ENCODE measurements at places on chromosomes 12 and 14. TPM values are rescaled to one million over a fixed set of nuclear protein-coding genes. Genes with fewer than 3 reads are reported as not detected.

OTUB2 gene
- 1.2 TPM for total RNA-seq

BRF1 gene
- total RNA-seq = 41.6 TPM

CLEC2D gene
- total RNA-seq = 6.6 TPM

RTL1 gene
- total RNA-seq = not detected

GRCh38 chr12:3594966-3595365 lies 104.0 kb downstream of the PRMT8 start:
- no peaks in the 10 kb centered on the region for H3K36me3 ChIP-seq
- no peak overlapping the region for H3K4me3 ChIP-seq
- no peak overlapping the region for H3K27ac ChIP-seq
- no peak for DNase-seq

- peak overlapping the region; percentile 13 for H3K4me3 ChIP-seq
- DNase-seq = peak; percentile 52
- H3K36me3 ChIP-seq = no peaks in the 10 kb centered on the region
- H3K27me3 ChIP-seq = no peaks in the 10 kb centered on the region
- no peak overlapping the region for H3K27ac ChIP-seq
- no peaks in the 10 kb centered on the region for H3K4me1 ChIP-seq
These were observed 19.1 kb upstream of the DHRS7 start for GRCh38 chr14:60184146-60184904.

GRCh38 chr14:92105893-92106142 lies 564 bp downstream of the ATXN3 start:
- peak overlapping the region; percentile 66 for H3K27ac ChIP-seq
- H3K36me3 ChIP-seq = no peaks in the 10 kb centered on the region
- peak; percentile 41 for DNase-seq
- peak overlapping the region; percentile 59 for H3K4me3 ChIP-seq
- H3K27me3 ChIP-seq = no peaks in the 10 kb centered on the region

GRCh38 chr14:68817506-68818212 lies 24.8 kb upstream of the ZFP36L1 start:
- no peaks in the 10 kb centered on the region for H3K27me3 ChIP-seq
- H3K4me1 ChIP-seq = peaks cover 27% of the 10 kb centered on the region
- H3K4me3 ChIP-seq = no peak overlapping the region
- H3K36me3 ChIP-seq = no peaks in the 10 kb centered on the region
- no peak for DNase-seq

- no peak overlapping the region for H3K4me3 ChIP-seq
- DNase-seq = no peak
- no peaks in the 10 kb centered on the region for H3K36me3 ChIP-seq
- no peak overlapping the region for H3K27ac ChIP-seq
- H3K27me3 ChIP-seq = no peaks in the 10 kb centered on the region
- no peaks in the 10 kb centered on the region for H3K4me1 ChIP-seq
These were observed 31.5 kb upstream of the LIMA1 start for GRCh38 chr12:50314636-50315312.

DNA sequence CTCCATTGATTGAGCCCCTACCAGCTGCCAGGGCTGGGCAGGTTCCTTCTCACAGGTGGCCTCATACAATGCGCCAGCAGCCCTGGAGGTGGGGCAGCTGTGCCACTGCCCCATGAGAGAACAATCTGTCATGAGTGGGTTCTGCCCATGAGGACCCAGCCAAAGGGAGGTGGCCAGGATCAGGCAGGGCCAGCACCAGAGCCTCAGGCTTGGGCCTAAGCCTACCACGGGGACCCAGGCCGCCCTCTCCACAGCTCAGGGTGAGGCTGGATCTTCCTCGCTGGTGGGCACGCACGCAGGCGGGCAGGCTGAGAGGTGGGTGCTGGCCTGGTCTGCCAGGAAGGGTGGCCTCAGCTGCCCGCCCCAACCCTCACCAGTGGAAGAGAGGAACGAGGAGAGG lies 110.7 kb downstream of the KIF26A start:
- H3K36me3 ChIP-seq = no peaks in the 10 kb centered on the region
- H3K4me1 ChIP-seq = no peaks in the 10 kb centered on the region
- no peak overlapping the region for H3K27ac ChIP-seq
- no peak overlapping the region for H3K4me3 ChIP-seq
- no peaks in the 10 kb centered on the region for H3K27me3 ChIP-seq
- DNase-seq = no peak

DNA sequence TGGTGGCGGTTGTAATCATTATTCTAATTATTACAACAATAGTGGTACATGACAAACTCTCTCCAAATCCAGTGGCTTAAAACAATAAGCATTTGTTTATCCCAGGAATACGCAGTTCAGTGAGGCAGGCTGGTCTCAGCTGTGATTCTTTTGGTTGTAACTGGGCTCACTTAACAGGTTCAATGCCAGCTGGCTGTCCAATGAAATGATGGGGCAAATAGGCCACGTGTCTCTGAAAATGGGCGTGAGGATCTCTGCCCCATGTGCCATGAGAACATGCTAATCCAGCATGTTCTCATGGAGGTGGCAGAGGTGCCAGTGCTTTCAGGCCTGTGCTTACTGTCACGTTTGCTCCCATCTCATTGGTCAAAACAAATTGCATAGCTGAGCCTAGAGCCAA lies 73.1 kb upstream of the CLMN start:
- no peaks in the 10 kb centered on the region for H3K27me3 ChIP-seq
- no peaks in the 10 kb centered on the region for H3K36me3 ChIP-seq
- DNase-seq = no peak
- no peak overlapping the region for H3K4me3 ChIP-seq

DNA sequence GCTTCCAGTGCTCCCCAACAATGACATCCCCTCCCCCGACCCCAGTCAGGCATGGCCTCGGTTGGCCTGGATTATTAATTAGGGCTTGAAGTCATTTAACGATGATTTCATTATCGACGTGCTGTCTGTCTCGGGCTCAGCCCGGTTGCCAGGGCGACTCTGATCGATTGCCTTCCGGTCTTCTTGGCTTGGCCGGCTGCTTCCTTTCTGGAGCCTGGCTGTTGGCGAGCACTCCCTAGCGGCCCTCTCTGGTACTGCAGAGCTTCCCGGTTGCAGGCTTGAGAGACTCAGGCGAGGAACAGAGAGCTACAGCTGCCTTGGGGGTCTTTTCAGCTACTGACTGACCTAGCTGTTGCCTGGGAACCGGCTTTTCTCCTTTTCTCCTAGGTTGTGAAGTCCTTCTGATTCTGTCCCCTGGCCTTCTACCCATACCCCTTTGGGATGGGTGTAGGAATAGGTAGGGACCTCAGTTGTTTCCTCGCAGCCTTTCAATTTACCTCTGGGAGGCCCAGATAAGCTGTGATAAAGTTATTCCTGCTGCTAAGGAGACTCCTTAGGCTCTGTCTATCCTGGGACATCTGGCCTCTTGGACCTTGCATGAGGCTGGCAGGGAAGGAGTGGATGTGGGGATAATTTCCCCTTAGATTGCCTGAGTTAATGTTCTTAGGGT lies 5.5 kb upstream of the CISTR start:
- no peaks in the 10 kb centered on the region for H3K27me3 ChIP-seq
- no peaks in the 10 kb centered on the region for H3K36me3 ChIP-seq
- H3K4me3 ChIP-seq = no peak overlapping the region
- DNase-seq = peak; percentile 65

- H3K36me3 ChIP-seq = no peaks in the 10 kb centered on the region
- H3K27ac ChIP-seq = peak within 1 kb of the TSS; percentile 69
- peak within 1 kb of the TSS; percentile 57 for H3K4me3 ChIP-seq
- DNase-seq = peak; percentile 97
- no peaks in the 10 kb centered on the region for H3K27me3 ChIP-seq
These were observed at the start of gene SLC4A8 for GRCh38 chr12:51424662-51425539. Gene SLC4A8 (plus strand): TSS chr12:51424831. CDS start chr12:51424988, 157 bp downstream.

GRCh38 chr14:70022771-70023445 lies 143.7 kb downstream of the SMOC1 start:
- no peaks in the 10 kb centered on the region for H3K4me1 ChIP-seq
- no peaks in the 10 kb centered on the region for H3K27me3 ChIP-seq
- no peaks in the 10 kb centered on the region for H3K36me3 ChIP-seq
- no peak overlapping the region for H3K4me3 ChIP-seq
- no peak for DNase-seq

DNA sequence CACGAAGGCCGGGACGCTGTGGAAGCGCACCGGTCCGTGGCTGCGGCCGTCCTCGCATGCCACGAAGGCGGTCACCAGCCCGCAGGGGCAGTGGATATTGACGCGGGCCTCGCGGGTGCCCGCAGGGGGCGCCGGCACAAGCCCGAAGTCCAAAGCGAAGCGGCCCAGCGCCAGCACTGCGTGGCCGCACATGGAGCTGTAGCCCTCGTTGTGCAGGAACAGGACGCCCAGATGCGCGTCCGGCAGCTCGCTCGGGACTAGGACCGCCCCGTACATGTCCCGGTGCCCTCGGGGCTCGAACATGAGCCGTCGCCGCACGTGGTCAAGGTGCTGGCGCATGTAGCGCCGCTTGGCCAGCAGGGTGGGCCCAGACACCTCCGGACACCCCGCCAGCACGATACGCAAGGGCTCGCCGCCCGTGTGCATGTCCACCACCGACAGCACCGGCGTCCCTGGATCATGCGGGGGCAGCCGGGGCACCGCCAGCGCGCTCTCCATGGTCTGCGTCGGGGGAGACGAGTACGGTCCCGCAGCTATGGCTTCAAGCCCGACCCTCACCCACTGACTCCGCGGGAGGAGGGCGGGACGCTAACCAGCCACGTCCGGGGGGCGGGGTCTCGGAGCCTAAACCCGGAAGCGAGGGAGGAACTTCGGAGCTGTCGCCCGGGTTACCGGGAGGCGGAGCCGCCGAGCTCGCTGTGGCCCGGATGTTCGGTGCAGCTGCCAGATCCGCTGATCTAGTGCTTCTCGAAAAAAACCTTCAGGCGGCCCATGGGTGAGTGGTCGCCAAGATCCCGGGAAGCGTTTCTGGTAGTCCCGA lies at the start of the genes JKAMP and L3HYPDH:
TSS of gene JKAMP (plus strand) at position 699 of the 820 bp plus-strand sequence. CDS start at position 772, 73 bp downstream.
TSS of gene L3HYPDH (minus strand) at position 590 of the 820 bp plus-strand sequence. CDS start at position 498, 92 bp downstream.
- DNase-seq = peak; percentile 97
- H3K36me3 ChIP-seq = no peaks in the 10 kb centered on the region
- H3K4me1 ChIP-seq = peaks cover 12% of the 10 kb centered on the region
- H3K27ac ChIP-seq = peak within 1 kb of the TSS; percentile 92
- no peaks in the 10 kb centered on the region for H3K27me3 ChIP-seq

DNA sequence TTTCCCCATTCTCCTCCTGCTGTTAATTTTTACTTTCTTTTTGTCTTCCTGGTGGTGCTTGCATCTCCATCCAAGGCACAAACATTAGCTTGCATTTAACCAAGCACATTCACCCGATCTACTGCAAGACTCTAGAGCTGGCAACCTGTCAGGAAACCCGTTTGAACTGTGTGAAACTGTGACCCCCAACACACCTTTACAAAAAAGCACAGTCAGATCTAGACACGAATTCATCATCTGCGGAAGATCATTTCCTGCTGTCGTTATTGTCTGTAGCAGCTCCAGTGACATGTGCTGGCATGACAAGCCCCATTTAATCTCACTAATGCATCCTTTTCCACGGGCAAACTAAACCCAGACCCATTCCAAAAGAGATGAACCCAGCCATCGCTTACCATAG lies 340.5 kb downstream of the VRK1 start:
- no peak for DNase-seq
- H3K27me3 ChIP-seq = no peaks in the 10 kb centered on the region
- no peak overlapping the region for H3K4me3 ChIP-seq
- no peaks in the 10 kb centered on the region for H3K4me1 ChIP-seq
- H3K36me3 ChIP-seq = no peaks in the 10 kb centered on the region
- H3K27ac ChIP-seq = no peak overlapping the region

DNA sequence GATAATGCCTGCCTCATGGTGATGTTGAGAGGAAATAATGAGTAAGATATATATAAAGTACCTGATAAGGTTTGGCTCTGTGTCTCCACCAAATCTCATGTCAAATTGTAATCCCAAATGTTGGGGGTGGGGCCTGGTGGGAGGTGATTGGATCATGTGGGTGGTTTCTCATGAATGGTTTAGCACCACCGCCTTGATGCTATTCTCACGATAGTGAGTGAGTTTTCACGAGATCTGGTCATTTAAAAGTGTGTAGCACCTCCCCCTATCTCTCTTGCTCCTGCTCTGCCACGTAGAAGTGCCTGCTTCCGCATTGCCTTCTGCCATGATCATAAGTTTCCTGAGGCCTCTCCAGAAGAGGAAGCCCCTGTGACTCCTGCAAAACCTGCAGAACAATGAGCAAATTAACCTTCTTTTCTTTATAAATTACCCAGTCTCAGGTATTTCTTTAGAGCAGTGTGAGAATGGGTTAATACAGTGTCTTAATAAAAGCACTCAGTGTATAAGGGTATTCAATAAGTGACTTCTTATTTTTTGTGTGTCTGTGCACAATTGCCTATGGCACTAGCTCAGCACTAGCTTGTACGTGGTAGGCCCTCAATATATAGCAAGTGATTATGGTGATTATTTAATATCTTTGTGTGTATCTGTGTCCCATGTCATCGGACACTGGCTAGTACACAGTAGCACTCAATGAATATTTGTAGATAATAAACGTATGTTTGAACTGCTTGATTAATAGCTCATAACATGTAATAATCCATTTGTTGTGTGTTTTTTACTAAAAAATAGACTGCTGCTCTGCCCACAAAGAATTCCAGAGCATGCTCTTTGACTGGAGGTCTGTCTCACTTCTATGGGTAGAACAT lies 138.1 kb upstream of the LMNTD1 start:
- H3K27ac ChIP-seq = peak overlapping the region; percentile 4
- no peaks in the 10 kb centered on the region for H3K36me3 ChIP-seq
- no peak for DNase-seq
- H3K27me3 ChIP-seq = no peaks in the 10 kb centered on the region

- no peaks in the 10 kb centered on the region for H3K27me3 ChIP-seq
- no peak overlapping the region for H3K27ac ChIP-seq
- no peak for DNase-seq
- H3K4me3 ChIP-seq = no peak overlapping the region
These were observed 26.6 kb upstream of the TMCC3 start for GRCh38 chr12:94676922-94677321.

- no peaks in the 10 kb centered on the region for H3K27me3 ChIP-seq
- H3K36me3 ChIP-seq = no peaks in the 10 kb centered on the region
- no peak overlapping the region for H3K27ac ChIP-seq
- DNase-seq = no peak
- H3K4me1 ChIP-seq = no peaks in the 10 kb centered on the region
These were observed 32.5 kb downstream of the BRMS1L start for GRCh38 chr14:35858521-35859209.

GRCh38 chr12:75554556-75554880 lies 43.1 kb upstream of the KRR1 start:
- H3K27ac ChIP-seq = no peak overlapping the region
- no peak overlapping the region for H3K4me3 ChIP-seq
- H3K36me3 ChIP-seq = no peaks in the 10 kb centered on the region
- H3K4me1 ChIP-seq = peaks cover 16% of the 10 kb centered on the region

DNA sequence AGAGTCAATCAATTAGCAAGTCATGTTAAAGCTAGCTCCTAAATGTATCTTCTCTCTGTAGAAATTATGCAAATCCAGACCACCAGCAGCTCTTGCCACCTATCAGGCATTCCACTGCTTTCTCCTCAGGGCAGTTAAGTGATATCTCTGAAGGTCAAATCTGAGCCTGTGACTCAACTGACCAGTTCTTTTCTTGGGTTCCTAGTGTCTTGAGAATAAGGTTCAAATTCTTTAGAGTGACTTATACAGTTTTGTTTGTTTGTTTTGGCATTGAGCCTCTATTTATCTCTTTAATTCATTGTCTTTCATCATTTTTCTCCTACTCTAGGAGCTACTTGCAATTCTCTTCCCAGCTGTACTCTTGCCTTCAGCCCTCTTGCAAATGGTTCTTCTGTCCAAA lies 2.5 kb upstream of the LRIG3 start:
- no peak overlapping the region for H3K27ac ChIP-seq
- H3K4me1 ChIP-seq = peaks cover 46% of the 10 kb centered on the region
- H3K36me3 ChIP-seq = no peaks in the 10 kb centered on the region
- no peak overlapping the region for H3K4me3 ChIP-seq
- no peaks in the 10 kb centered on the region for H3K27me3 ChIP-seq
